ENCODE measurements at places on chromosomes 6 and 20.

- no peak for DNase-seq
Observed at GRCh38 chr20:34573541-34574300, 15.2 kb downstream of the MAP1LC3A start.

GRCh38 chr6:52504782-52505136 lies 72.1 kb downstream of the TRAM2 start:
- no peak for DNase-seq

GRCh38 chr6:157075549-157076450 lies 247.5 kb downstream of the TMEM242 start:
- DNase-seq, result no peak

- no peak for DNase-seq
Observed at GRCh38 chr6:151891524-151891923, 84.0 kb downstream of the ESR1 start.

- no peak for DNase-seq
Observed at GRCh38 chr6:32967151-32968091, 973 bp upstream of the BRD2 start.

DNA sequence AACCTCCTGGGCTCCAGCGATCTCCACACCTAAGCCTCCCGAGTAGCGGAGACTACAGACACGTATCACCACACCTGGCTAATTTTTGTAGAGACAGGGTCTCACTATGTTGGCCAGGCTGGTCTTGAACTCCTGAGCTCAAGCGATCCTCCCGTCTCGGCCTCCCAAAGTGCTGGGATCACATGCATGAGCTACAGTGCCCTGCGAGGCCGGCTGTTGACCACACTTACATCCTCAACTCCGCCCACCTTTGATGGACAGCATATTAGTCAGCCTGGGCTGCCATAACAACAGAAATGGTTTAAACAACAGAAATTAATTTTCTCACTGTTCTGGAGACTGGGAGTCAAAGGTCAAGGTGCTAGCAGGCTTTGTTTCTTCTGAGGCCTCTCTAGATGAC lies 107.7 kb downstream of the JPH2 start:
- no peak for DNase-seq

DNA sequence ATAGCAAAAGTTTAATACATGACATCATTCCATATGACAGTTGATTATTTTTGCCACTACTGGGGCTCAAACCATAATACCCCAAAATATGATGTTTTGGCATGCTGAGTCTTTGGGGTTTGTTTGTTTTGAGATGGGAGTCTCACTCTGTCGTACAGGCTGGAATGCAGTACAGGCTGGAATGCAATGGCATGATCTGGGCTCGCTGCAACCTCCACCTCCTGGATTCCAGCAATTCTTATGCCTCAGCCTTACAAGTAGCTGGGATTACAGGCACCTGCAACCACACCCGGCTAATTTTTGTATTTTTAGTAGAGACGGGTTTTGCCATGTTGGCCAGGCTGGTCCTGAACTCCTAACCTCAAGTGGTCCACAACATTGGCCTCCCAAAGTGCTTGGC lies 1.3 kb upstream of the MRS2 start:
- DNase-seq, result no peak

- DNase-seq, result no peak
Observed at GRCh38 chr6:32189742-32190053, 304 bp downstream of the PBX2 start.

- no peak for DNase-seq
Observed at GRCh38 chr6:115945306-115945705, 115.4 kb downstream of the FRK start.

GRCh38 chr20:17012546-17013226 lies 214.2 kb upstream of the PCSK2 start:
- no peak for DNase-seq

- DNase-seq, result no peak
Observed at GRCh38 chr6:6007366-6008088, 802 bp upstream of the NRN1 start.

DNA sequence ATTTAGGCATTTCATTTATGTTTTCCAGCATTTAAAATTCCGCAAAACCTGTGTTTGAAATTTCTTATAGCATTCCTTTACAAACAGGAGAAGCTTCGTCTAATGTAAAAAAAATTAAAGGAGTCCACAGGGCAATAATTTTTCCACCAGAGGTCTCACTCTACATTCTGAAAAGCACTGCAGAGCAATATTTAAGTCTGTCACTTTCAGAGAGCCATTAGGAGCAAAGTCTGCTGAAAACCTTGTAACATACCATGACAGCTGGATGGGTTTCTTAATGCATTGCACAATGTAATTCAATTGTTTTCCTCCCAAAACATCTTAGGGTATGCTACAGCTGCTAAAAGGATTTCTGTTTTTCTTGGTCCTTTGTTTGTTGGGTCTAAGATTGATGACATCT lies 18.0 kb downstream of the BAG2 start:
- no peak for DNase-seq

DNA sequence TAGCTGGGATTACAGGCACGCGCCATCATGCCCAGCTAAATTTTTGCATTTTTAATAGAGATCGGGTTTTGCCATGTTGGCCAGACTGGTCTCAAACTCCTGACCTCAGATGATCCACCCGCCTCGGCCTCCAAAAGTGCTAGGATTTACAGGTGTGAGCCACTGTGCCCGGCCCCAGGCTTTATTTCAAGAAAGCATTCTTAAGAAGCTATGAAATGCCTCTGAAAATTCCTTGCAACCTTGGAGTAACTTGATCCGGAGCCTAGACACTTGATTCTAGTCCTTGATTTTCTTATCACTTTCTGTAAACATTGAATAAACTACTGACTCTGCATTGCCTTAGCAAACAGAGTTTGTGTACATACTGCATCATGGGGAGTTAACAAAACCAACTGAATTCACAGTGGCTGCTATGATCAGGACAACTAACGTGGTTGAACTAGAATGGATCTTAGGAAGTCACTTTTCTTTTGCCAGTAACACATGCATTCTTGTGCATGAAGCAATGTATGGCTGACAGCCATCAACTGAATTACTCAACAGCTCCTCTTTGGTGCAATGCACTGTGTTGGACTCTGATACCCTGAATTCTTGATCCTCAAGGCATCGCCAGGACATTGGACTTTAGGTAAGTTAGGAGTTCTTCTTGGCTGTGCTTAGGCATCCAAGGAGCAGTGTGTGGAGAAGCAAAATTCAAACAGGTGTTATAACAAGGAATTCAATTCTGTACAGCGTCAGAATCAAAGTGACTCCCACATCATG lies 102.8 kb upstream of the TMEM170B start:
- DNase-seq, result no peak

DNA sequence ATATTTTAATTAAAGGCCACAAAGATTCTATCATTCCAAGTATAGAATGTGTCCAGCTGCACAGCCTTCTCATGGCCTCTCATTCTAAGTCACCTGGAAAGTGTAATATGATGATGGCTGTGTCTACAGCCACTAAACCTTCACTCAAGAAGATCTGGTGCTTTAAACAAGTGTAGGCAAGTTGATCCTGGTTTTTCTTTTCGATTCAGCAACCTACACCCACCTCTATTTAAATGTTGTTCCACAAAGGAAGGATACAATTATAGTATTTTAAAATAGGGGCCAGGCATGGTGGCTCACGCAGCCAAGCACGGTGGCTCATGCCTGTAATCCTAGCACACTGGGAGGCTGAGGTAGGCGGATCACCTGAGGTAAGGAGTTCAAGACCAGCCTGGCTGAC lies 25.5 kb upstream of the DST start:
- DNase-seq, result no peak

- DNase-seq, result no peak
Observed at GRCh38 chr20:57431539-57431835, 40.3 kb downstream of the RBM38 start.

GRCh38 chr20:4966826-4967751 lies 34.2 kb downstream of the SLC23A2 start:
- no peak for DNase-seq

- no peak for DNase-seq
Observed at GRCh38 chr6:88760091-88760490, 203.3 kb downstream of the RNGTT start.

DNA sequence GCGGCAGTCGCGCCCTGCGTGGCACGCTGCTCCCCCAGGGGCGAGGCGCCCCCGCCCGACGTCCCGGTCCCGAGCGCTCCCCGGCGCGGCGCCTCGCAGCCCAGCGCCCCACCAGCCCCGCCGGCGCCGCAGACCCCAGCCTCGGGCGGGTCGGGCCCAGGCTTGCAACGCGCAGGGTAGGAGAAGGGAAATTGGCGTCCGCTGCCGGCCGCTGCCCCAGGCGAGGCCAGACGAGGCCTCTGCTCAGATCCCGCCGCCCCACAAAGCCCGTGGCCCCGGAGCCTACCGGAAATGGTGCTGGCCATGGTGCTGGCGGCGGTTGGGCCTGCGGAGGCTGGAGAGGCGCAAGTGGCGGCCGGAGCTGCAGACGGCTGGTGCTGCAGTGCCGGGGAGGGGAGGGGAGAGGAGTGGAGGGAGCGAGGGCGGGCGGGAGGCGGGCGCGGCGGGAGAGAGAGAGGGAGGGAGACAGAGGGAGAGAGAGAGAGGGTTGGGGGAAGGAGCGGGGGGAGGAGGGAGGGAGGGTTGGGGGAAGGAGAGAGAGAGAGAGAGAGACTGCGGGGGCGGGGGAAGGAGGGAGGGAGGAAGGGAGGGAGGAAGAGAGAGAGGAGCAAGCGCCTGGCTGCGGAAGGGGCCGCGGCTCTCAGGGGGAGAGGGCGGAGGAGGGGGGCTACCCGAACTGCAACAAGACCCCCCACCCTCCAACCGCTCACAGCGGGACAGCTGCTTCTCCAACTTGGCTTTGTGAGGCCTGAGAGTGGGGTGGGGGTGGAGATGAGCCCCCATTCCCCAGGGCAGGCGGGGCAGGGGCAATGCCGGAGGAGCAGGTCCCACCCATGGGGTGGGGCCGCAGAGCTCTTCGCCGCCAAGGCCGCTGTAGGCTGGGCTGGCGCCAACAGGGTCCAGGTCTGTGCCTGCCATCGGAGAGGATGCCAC lies at the start of gene STMN3:
Gene STMN3, minus strand, starts transcription at position 384 of the 933 bp plus-strand sequence. Its CDS starts 79 bp downstream, at position 305.
- peak; percentile 45 for DNase-seq

- no peak for DNase-seq
Observed at GRCh38 chr6:109236115-109237076, 141.1 kb downstream of the CEP57L1 start.

DNA sequence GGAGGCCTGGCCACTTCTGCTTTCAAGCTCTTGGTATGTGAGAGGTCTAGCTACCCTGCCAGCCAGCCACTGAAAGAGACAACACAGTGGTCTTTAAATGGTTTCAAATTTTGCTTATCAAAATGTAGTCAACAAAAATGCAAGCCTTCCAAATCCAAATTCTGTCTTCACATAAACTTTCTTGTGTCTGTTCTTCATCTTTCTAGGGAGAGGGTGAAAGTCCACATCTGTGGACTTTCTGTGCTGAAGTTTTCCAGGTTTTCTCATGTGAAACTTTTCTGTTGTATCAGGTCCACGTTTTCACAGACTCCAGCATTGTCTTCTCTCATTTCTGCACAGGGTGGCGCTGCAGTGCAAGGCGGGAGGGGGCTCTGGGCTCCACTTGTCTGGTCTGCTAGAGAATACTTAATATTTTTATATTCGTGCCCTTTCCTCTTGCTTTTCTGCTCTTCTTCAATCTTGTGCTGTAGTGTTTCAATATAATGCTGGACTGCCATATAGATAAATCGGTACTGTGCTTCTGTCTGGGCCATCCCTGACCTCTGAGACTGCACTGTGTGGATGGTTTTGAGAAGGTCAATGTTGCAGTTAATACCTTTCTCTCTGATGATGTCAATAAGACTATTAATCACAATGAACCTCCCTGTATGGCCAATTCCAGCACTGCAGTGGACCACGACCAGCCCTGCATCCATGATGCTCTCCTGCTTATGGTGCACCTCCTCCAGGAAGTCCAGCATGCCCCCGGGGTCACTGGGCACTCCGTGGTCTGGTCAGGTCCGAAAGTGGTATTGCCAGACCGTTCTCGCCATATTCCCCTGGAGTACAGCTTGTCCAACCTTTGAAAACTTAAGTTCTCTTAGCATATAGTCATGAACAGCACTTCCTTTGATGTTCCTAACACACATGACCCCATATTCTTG lies 161.6 kb upstream of the TNFAIP3 start:
- peak; percentile 64 for DNase-seq

DNA sequence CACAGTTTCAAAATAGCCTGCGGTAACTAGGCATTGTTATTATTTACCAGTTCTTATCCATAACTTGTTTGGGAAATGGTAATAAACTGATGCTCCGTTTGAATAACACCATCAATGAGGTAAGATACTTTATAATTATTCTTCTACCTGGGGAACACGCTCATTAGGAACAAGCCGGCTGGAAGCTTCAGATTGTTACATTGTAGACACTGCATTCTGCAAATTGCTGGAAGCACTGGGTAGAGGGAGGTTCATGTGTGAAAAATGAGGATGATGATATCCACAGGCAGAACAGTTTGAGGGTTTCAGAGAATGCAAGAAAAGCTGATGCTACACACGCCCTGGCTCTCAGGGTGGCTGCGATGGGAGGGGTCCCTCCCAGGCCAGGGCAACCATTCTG lies 560.6 kb upstream of the AGPAT4 start:
- DNase-seq, result no peak

- no peak for DNase-seq
Observed at GRCh38 chr6:162181111-162181510, 546.5 kb downstream of the PRKN start.

GRCh38 chr6:101392586-101393230 lies 800 bp upstream of the GRIK2 start:
- no peak for DNase-seq

- DNase-seq, result no peak
Observed at GRCh38 chr20:23116311-23117089, 30.4 kb upstream of the CD93 start.

GRCh38 chr6:53432318-53433161 lies 83.8 kb upstream of the ELOVL5 start:
- no peak for DNase-seq

DNA sequence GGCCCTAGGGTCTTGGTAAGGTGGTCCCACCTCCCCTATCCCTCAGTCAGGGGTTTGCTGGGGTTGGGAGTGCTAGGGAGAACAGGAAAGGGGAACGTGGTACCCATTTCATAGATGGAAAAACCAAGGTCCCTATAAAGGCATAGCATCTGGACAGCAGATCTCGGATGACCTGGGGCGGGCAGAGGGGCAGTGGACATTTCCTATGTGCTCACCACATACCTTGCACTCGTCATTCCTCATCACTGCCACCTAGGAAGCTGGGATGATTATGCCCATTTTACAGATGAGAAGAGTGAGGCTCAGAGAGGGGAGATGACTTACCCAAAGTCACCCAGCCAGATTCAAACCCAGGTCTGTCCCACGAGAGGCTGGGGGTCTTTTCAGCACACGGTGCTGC lies 12.1 kb downstream of the MYLK2 start:
- no peak for DNase-seq

GRCh38 chr6:153170511-153170910 lies 39.4 kb upstream of the RGS17 start:
- no peak for DNase-seq

DNA sequence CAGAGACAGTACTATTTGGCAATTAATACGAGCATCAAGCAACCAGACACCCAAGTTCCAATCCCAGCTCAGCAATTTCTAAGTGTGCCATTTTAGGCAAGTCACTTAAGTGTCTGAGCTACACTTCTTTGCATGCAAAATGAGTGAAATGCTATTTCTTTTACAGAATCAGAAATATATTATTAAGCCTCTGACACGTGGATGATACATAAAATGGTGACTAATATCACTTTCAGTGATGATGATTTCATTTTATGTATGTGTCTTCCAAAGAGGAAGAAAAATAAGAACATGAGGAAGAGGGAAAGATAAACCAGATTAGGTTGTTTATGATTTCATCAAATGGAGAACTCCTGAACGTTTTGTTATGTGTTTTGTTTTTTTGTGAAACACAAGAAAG lies 158.6 kb downstream of the TSHZ2 start:
- no peak for DNase-seq

GRCh38 chr20:55855052-55855451 lies 150.3 kb downstream of the CBLN4 start:
- no peak for DNase-seq
